ENCODE measurements at places on chromosomes 2 and 18.
A peak's percentile ranks its signal among the peaks of the same experiment; 100 is the strongest.

DNA sequence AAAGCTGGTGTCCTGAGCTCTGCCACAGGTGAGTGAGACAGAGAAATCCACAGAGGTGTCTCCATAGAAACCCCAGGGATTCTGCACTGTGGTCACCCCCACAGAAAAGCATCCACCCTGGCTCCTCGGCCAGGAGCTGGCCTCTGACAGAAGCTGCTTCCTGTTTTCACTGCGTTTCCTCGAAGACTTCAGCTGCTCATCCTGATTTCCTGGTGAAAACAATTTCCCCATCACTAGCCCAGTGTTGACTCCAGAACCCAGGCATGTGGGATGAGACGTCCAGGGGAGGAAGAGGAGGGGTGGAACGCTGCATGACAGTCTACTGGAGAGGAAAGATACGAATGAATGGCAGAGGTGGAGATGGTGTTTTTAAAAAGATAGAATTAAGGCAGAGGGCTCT is 60.3 kb upstream of the GPR45 start:
- no peak for DNase-seq

DNA sequence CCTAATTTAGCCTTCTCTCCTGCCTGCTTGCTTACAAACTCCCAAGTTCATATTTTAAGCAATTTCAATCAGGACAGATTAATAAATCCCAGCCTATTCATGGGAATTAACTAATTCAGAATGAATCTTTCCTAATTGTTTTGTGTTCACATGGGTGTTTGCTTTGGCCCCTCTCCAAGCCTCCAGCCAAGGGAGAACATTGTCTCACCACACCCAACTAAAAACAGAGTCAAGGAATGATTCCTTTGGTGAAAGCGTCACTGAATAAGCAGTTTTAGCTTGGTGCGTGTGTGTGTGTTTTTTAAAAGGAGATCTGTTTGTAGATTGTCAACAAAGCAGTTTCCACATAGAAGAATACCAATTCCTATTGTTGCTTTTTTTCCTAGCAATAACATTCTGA is 43.0 kb upstream of the DSG1 start:
- peak; percentile 74 for DNase-seq

- DNase-seq: no peak
Measured at GRCh38 chr18:75167759-75168618, 41.0 kb downstream of the PTGR3 start.

- no peak for DNase-seq
Measured at GRCh38 chr2:217218269-217219163, 358.7 kb upstream of the TNP1 start.

- no peak for DNase-seq
Measured at GRCh38 chr2:2797797-2798196, 466.7 kb upstream of the MYT1L start.

GRCh38 chr2:10297959-10298531 is 4.7 kb upstream of the HPCAL1 start:
- no peak for DNase-seq

DNA sequence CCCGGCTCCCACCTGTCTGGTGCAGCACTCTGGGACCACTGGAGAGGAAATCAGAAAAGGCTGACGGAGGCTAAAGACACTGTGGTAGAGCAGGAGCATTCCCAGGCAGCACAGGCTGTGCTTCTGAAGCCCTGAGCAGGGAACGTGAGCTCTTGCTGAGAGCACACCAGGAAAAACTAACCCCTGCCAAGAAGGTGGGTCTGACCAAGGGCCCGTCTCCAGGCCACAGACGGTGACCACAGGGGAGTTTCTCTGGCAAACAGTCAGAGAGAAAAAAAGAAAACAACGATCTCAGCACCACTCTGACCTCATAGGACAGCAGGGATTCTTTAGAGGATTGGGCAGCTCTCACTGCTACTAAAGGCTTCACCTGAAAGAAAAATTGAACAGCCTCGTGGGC is 201.4 kb downstream of the AFF3 start:
- DNase-seq: no peak
